H7 (cell line): ENCODE measurements at places on chromosomes 13 and 19. TPM values are rescaled to one million over a fixed set of nuclear protein-coding genes. Genes with fewer than 3 reads are reported as not detected.

GRCh38 chr19:8304841-8305621 lies 3.1 kb downstream of the CD320 start:
- DNase-seq: peak; percentile 98

METTL21C gene
- not detected in 2 replicates for total RNA-seq

GRCh38 chr19:33953592-33953991 lies 156.9 kb downstream of the KCTD15 start:
- no peak for DNase-seq

MYO9B gene
- 32.9 and 40.8 TPM in 2 replicates for total RNA-seq

DNA sequence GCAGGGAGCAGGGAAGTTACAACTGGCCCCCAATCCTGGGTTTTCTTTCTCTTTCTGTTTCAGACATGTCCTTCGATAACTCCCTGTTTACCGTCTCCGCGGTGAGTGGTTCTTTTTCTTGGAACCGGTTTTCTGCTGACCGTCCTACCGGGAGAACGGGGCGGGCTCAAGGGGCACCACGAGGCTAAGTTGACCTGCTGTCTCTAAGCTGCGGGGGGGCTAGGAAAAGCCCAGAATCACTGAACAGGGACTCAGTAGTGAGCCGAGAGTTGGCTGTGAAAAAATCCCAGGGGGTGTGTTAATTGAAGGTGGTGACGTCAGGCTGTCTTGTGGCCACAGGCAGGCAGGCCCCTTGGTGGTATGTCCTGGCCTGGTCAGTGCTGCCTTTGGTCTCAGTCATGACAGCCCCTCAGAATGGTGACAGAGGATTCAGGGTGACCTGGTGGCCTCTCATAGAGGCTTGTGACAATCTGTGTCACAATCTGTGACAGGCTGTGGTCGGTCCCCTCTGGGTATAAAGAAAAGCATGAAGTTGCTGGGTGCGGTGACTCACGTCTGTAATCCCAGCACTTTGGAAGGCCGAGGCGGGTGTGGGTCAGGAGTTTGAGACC lies 8.1 kb upstream of the CARM1 start:
- DNase-seq: no peak
